Stimulated activated CD8-positive, alpha-beta memory T cell treated with anti-CD3 and anti-CD28 coated beads, Interleukin-4, amount 100 ng/mL, for 48 hours (primary cell): ENCODE measurements at places on chromosomes 1 and 21.
A peak's percentile ranks its signal among the peaks of the same experiment; 100 is the strongest.

GRCh38 chr1:68049941-68050878 is at the start of gene DIRAS3:
Gene DIRAS3 (minus strand): TSS chr1:68050627. CDS start chr1:68047297, 3,330 bp downstream.
- no peak for DNase-seq

- no peak for DNase-seq
Measured at GRCh38 chr1:55876276-55877060, 661.3 kb upstream of the USP24 start.

GRCh38 chr1:193325771-193326170 is 139.4 kb upstream of the B3GALT2 start:
- no peak for DNase-seq

GRCh38 chr21:29261555-29262540 is 36.9 kb upstream of the BACH1 start:
- no peak for DNase-seq

- DNase-seq, result peak; percentile 25
Measured at GRCh38 chr1:107141491-107142126, 770 bp downstream of the NTNG1 start.

DNA sequence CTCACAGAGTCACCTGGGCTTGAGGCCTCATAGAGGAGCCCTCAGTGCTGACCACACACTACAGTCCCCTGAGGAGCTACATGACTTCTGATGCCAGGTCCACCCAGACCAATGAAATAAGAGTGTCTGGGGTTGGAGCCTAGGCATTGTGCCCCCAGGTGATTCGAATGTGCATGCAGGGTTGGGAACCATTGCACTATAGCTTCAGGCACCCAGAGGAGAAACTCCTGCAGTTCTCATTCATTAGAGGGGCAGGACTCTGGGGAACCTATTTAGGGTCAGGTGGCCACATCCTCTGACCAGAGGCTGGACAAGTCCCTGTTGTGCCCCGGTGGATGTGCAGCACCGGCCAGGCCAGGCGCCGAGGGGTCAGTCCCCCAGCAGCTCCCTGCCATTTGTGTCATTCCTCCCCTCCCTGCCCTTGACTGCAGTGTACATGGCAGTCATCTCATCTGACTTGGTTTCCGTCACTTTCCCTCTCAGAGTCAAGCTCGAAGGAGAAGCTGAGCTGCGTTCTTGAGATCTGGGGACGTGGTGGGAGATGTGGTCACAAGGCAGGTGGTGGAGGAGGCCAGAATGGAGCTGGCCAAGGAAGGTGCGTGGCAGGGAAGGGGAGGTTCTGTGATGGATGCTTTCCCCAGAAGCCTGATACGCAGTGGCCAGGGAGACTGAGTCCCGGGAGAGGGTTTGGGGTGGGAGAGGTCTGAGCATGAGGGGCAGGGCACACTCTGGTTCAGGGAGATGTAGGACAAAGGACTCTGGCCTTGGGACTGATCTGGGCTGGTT is 6.4 kb downstream of the CLDN19 start:
- peak; percentile 14 for DNase-seq

DNA sequence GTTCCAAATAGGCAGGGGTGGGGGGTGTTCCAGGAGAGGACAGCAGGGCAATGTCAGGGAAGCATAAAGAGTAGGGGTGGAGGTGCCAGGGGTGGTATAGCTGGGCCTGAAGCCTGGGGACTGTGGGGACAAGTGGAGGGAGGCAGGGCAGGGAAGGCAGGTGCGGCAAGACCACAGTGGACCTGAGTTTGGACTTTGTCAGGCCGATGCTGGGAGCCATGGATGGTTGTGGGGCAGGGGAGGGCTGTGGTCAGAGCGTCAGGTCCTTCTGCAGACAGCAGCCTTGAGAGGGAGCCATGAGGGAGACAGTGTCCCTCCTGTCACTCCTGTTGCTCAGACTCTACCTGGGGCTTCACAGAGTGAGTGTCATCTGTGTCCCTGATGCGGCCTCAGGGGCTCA is 320.3 kb downstream of the PTPRU start:
- DNase-seq, result no peak

DNA sequence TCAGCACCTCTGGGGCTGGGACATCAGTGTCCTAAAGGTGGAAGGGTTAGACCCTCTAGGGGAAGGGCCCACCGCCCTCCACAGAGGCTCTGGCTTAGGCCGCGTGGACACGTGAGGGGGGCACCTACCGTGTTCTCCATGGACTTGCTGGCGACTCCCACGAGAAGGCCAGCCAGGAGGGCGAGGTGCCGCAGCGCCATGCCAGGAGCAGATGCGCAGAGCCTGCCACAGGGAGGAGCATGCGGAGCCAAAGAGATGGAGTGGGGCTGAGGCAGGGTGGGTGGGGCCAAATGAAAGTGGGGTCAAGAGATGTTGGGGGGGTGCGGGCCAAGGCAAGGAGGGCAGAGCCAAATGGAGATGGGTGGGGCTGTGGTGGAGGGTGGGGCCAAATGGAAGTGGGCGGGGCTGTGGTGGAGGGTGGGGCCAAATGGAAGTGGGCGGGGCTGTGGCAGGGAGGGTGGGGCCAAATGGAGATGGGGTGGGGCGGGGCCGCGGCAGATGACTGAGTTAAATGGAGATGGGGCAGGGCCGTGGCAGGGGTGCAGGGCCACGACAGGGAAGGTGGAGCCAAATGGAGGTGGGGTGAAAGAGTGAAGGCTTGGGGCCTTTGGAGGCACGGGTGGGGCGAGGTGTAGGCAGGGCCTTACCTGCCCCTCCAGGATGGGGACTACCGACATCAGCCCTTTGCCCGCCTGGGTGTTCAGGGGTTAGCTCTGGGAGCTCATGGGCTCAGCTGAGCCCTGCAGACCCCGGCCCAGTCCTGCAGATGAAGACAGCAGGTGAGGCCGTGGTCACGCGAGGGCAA is 17.4 kb upstream of the RNF223 start:
- no peak for DNase-seq

- peak; percentile 11 for DNase-seq
Measured at GRCh38 chr21:45994086-45994661, 12.6 kb downstream of the COL6A1 start.

GRCh38 chr1:39637361-39637760 is 2.1 kb downstream of the HEYL start:
- DNase-seq, result no peak

DNA sequence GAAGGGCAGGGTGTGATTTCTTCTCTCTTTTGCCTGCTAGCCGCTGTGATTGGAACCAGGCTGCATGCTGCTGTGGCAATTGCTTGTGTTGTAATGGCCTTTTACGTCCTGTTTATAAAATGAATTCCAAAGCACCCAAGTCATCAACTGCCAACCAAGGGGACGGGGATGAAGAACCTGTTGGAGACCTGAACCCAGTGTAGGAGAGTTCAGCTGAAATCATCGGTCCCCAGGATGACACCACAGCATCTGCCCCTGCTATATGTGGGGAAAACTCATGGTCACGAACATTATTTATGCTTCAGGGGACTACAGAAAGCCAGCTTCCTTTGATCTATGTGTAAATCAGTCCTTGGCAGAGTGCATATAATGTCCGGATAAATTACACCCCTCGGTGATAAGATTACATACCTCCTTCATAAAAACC is 3.8 kb downstream of the TMEM167B start:
- DNase-seq, result no peak

GRCh38 chr21:38997051-38997842 is 186.0 kb downstream of the PSMG1 start:
- no peak for DNase-seq

DNA sequence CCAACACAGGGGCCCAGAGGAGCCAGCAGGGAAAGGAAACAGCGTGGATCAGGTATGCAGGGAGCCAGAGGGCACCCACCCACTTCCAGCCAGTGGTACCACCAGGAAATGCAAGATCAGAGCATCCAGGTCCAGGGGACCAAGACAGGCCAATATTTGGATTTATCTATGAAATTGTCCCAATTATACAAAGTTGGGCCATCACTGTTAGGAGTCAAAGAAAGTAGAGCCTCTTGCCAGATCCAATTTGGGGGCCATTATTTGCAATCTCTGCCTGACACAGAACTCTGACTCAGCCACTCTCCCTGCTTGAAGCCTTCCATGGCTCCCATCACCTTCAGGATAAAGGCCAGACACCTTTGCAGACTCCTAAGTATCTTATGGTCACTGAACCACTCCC is 21.1 kb upstream of the TAS1R2 start:
- DNase-seq, result no peak

- no peak for DNase-seq
Measured at GRCh38 chr1:107264007-107264406, 123.2 kb downstream of the NTNG1 start.

DNA sequence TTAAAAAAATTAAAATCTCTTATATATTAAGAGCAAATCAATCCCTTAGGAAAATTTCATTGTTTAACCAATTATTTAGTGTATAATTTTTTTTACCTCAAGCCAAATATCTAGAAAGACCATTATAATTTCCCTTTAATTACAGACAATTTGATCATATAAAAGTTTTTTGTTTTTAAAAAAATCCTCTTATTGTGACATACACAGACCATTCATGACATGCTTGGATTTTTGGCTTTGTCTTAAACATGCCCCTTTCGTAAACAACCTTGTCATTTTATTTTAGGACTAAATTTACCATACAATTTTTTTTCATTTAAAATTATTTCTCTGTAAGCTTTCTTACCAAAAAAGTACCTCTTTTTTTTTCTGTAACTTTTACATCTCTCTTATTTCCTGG is 14.2 kb upstream of the CYP4B1 start:
- DNase-seq, result no peak

DNA sequence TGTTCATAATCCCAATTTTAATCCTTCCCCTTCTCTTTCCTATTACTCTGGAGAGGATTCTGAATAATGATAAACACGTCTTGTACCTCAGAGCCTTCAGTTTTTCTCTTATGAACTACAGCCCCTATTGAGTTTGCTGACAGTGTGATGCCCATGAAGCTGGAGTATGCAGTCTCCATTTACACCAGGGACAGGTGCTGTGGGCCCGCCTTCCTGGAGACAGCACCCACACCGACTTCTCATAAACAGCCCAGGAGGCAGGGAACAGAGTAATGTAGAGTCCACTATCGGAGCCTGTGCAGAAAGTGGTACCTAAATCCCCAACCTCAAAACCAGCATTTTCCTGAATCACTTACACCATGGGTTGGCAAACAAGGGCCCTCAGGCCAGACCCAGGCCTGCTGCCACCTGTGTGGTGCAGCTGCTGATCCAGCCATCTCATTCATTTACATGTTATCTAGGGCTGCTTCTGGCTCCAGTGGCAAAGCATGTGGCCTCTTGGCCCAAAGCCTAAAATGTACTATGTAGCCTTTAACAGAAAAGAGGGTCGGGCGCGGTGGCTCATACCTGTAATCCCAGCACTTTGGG is 95.1 kb upstream of the KRTAP19-8 start:
- DNase-seq, result no peak

DNA sequence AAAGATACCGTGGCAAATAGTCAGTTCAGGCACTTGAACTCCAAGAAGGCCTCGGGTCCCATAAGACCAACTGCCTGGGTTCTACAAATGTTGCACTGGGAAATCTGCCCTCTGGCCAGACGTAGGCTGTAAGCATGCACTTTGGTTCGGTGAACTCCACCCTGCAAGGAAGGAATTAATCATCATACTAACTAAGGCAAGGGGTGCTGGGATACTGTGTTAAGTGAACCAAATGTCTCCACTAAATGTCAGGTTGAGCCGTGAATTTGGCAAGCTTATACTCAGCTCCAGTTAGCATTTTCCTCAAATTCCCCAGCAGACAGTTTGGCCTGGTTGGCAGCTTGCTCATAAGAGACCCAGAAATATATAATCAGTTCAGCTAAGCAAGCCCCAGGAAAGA is 385.9 kb downstream of the GPATCH2 start:
- no peak for DNase-seq

DNA sequence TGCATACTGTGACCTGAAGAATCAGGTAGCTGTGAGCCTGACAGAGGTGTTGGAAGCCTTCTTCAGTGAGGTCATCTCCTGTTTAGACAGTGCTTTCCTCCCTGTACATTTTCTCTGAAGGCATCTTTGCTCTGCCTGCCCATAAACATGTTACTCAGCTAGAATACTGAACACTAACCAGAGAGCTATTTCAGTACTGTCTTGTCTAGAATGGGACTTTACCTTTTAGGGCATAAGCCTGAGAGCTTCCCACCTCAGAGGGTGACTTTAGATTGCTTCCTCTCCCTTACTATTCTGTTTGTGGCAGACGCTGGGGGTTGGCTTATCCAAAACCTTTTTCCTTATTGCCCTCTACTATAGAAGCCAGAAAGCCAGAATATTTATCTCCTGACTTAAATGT is 23.3 kb upstream of the ZNF326 start:
- DNase-seq, result no peak

DNA sequence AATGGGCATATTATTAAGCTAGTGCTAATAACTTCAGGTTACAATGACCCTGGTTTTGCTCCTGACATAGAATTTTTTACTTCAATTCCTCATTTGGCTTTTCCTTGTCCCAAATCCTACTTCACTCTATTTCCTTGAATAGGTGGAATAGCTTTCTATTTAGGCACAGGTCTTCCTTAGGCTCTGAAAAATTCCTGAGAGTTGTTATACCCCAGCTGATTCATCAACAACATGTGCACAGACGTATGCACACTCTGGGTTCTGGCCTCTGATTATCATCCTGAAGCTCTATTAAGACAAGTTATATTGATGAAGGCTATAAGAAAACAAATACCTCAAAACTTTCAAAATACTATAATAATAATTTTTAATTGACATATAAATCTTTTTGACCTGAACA is 172.4 kb downstream of the NTMT2 start:
- no peak for DNase-seq

GRCh38 chr21:21045518-21045917 is 47.3 kb downstream of the NCAM2 start:
- DNase-seq, result no peak

DNA sequence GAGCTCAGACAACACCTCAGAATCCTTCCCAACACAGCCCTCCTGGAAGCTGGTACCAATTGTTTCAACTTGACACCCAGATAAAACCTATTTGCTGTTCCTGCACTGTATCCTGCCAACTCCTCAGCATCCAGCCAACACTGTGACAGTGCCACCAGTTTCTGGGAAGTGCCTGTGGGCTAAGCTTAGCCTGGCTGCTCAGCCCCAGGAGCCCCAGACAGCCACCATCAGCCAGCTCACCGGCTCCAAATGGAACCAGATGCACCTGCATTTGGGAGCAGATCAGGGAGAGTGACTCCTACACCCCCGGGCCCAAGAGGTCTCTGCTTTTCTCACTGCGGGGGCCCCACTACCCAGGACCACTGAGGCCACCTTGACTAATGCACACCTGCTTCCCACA is 24.9 kb downstream of the KCNN3 start:
- no peak for DNase-seq

DNA sequence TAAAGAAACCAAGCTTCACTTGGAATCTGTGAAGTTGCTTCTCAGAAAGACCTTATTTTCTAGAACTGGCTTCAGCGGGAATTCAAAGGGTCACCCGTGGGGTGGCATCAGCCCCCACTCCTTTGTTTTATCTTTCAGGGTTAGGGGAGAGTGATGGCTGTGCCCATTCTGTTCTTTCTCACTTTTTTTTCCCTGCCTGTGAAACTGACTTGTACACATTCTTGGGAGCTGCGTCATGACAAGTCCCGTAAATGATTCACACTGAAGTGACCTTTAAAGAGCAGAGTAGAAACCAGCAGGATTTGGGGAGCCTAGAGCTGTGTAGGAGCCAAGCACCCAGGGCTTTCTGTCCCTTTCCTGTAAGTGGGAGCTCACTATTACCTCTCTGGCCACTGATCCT is 43.8 kb downstream of the SLC44A3 start:
- DNase-seq, result no peak

GRCh38 chr1:9494936-9495758 is 44.1 kb upstream of the SLC25A33 start:
- peak; percentile 81 for DNase-seq
